ENCODE measurements at places on chromosomes 2 and 18. TPM values are rescaled to one million over a fixed set of nuclear protein-coding genes. Genes with fewer than 3 reads are reported as not detected.

- H3K4me1 ChIP-seq, result no peaks in the 10 kb centered on the region
- DNase-seq, result no peak
- peak overlapping the region; percentile 15 for H3K27ac ChIP-seq
- H3K4me3 ChIP-seq, result no peak overlapping the region
Measured at GRCh38 chr2:152611458-152612231, 105.6 kb downstream of the PRPF40A start.

- H3K4me3 ChIP-seq, result no peak overlapping the region
- H3K27ac ChIP-seq, result no peak overlapping the region
- no peaks in the 10 kb centered on the region for H3K4me1 ChIP-seq
- no peaks in the 10 kb centered on the region for H3K27me3 ChIP-seq
- no peak for DNase-seq
- no peaks in the 10 kb centered on the region for H3K36me3 ChIP-seq
Measured at GRCh38 chr18:43271593-43272432, 5.5 kb downstream of the SYT4 start.

The CIB4 gene
- not detected for total RNA-seq

GRCh38 chr2:164867779-164868397, 26.3 kb upstream of the COBLL1 start:
- DNase-seq, result no peak
- H3K27ac ChIP-seq, result no peak overlapping the region
- no peak overlapping the region for H3K4me3 ChIP-seq
- no peaks in the 10 kb centered on the region for H3K36me3 ChIP-seq
- H3K4me1 ChIP-seq, result no peaks in the 10 kb centered on the region

DNA sequence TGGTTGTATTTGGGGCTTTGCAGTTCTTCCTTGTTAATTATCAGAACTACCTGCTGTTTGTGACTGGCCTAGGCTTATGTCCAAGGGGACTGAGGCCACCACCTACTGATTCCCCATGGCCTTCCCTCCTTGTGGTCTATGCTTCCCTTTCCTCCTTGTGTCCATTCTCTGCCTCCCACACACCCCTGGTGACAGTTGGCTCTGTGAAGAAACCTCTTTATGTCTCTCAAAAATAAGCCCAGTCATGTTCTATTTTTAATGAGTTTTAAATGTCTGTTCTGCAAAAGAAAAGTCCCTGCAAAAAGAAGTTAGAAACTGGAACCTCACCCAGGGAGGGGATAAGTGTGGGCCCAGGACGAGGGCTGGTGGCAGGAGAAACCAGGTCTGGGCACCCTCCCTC, 105.0 kb downstream of the SMC6 start:
- no peak overlapping the region for H3K4me3 ChIP-seq
- no peak overlapping the region for H3K27ac ChIP-seq
- peaks cover 7% of the 10 kb centered on the region for H3K4me1 ChIP-seq
- no peaks in the 10 kb centered on the region for H3K27me3 ChIP-seq
- H3K36me3 ChIP-seq, result no peaks in the 10 kb centered on the region
- no peak for DNase-seq

DNA sequence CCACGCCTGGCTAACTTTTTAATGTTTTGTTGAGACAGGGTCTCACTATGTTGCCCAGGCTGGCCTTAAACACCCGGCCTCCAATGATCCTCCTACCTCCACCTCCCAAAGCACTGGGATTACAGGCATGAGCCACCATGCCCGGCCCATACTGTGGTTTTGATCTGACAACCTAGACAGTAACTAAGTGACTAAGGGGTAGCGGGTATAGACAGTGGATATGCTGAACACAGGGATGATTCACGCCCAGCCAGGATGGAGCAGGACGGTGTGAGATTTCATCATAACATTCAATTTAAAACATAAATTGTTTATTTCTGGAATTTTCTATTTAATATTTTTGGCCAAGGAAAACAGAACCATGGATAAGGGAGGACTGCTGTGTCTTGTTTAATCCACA, 36.0 kb upstream of the YPEL5 start:
- H3K27me3 ChIP-seq, result no peaks in the 10 kb centered on the region
- H3K36me3 ChIP-seq, result no peaks in the 10 kb centered on the region
- no peak overlapping the region for H3K27ac ChIP-seq

DNA sequence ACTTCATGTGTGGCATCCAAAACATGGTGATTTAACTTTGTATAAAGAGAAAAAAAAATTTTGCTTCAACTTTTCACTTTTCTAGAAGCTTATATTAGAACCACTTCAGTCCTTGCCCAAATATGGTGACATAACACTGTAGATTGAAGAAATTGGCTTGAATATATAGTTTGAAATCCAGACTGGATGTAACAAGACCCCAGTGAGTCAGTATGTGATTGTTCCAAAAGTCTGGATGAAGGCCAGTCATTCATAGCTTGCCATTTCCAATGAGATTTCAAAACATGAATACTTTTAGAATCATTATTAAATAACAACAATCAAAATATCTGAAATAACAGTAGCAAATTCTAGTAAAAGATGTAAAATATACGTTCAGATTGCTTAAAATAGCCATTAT, 104.8 kb upstream of the FN1 start:
- DNase-seq, result no peak
- H3K4me3 ChIP-seq, result no peak overlapping the region
- no peaks in the 10 kb centered on the region for H3K4me1 ChIP-seq
- no peak overlapping the region for H3K27ac ChIP-seq

GRCh38 chr2:65491381-65491905, 59.0 kb upstream of the SPRED2 start:
- H3K36me3 ChIP-seq, result no peaks in the 10 kb centered on the region
- H3K27ac ChIP-seq, result no peak overlapping the region
- H3K27me3 ChIP-seq, result no peaks in the 10 kb centered on the region

The RND3 gene
- 9.0 TPM for total RNA-seq

GRCh38 chr2:44120428-44120827, 48.2 kb upstream of the PPM1B start:
- no peaks in the 10 kb centered on the region for H3K27me3 ChIP-seq
- no peak overlapping the region for H3K4me3 ChIP-seq
- H3K36me3 ChIP-seq, result no peaks in the 10 kb centered on the region
- H3K27ac ChIP-seq, result no peak overlapping the region
- no peaks in the 10 kb centered on the region for H3K4me1 ChIP-seq
- no peak for DNase-seq

The RALB gene
- total RNA-seq, result 64.2 TPM

DNA sequence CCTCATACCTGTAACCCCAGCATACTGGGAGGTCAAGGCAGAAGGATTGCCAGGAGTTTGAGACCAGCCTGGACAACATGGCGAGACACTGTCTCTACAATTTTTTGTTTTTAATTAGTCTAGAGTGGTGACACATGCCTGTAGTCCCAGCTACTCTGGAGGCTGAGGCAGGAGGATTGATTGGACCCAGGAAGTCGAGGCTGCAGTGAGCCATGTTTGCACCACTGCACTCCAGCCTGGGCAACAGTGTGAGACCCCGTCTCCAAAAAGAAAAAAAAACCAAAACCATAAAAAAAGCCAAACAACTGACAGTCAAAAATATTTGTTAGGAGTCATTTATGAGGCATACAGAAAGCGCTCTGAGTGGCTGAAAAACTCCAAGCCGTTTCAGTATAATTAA, 95.5 kb downstream of the KCTD18 start:
- no peak overlapping the region for H3K4me3 ChIP-seq
- H3K36me3 ChIP-seq, result peaks cover 2% of the 10 kb centered on the region
- no peaks in the 10 kb centered on the region for H3K27me3 ChIP-seq
- no peak overlapping the region for H3K27ac ChIP-seq
- no peak for DNase-seq

DNA sequence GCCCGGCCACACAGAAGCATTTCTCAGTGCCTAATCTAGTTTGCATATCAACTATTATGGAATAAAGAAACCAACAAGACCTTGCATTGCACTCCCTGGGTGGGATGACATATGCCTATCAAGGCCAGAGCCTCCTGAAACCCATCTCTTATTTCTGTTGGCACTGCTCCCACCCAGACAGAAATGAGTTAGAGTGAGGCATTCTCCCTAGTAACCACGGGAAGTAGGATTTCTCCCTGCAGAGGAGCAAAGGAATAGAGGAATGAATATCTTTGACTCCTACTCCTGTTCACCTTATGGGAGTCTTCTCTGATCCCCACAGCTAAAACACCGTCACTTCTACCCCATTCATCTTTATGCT, 24.2 kb upstream of the SCYGR1 start:
- no peaks in the 10 kb centered on the region for H3K27me3 ChIP-seq
- no peaks in the 10 kb centered on the region for H3K36me3 ChIP-seq
- no peaks in the 10 kb centered on the region for H3K4me1 ChIP-seq

DNA sequence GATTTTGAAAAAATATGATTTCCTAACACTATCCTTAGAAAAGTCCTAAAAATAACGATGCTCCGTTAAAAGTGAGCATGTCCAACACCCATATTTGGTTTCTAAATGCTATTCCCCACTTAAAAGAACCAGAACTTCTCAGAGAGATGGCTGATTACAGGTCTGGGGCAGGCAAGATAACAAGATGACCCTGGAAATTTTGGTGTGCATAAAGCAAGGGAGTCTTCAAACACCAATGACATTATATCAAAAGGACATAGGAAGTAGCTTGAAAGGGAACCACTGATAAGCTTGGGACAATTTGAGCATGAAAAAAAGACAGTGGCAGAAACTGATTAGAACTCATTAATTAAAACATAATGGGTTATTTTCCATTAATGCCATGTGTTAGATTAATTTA, 17.9 kb downstream of the STK17B start:
- no peak overlapping the region for H3K27ac ChIP-seq
- H3K4me3 ChIP-seq, result no peak overlapping the region
- H3K27me3 ChIP-seq, result no peaks in the 10 kb centered on the region
- H3K4me1 ChIP-seq, result no peaks in the 10 kb centered on the region
- no peaks in the 10 kb centered on the region for H3K36me3 ChIP-seq

GRCh38 chr2:182913064-182913463, 46.6 kb upstream of the FRZB start:
- no peak overlapping the region for H3K27ac ChIP-seq
- H3K36me3 ChIP-seq, result peaks cover 5% of the 10 kb centered on the region
- no peak for DNase-seq
- no peaks in the 10 kb centered on the region for H3K27me3 ChIP-seq

GRCh38 chr18:7259475-7259874, 28.6 kb downstream of the LRRC30 start:
- H3K36me3 ChIP-seq, result no peaks in the 10 kb centered on the region
- peaks cover 10% of the 10 kb centered on the region for H3K4me1 ChIP-seq
- no peak overlapping the region for H3K27ac ChIP-seq
- no peak overlapping the region for H3K4me3 ChIP-seq
- no peaks in the 10 kb centered on the region for H3K27me3 ChIP-seq

The SLC19A3 gene
- 0.83 TPM for total RNA-seq

- H3K4me3 ChIP-seq, result no peak within 1 kb of the TSS
- no peak within 1 kb of the TSS for H3K27ac ChIP-seq
- DNase-seq, result peak; percentile 65
- no peaks in the 10 kb centered on the region for H3K27me3 ChIP-seq
- H3K4me1 ChIP-seq, result no peaks in the 10 kb centered on the region
- H3K36me3 ChIP-seq, result no peaks in the 10 kb centered on the region
Measured at GRCh38 chr2:102473020-102473419, at the start of gene SLC9A4. Gene SLC9A4, plus strand, starts transcription at chr2:102473226. Its CDS starts 534 bp downstream, at chr2:102473760.

- peak overlapping the region; percentile 53 for H3K27ac ChIP-seq
- no peaks in the 10 kb centered on the region for H3K36me3 ChIP-seq
- no peak for DNase-seq
- no peak overlapping the region for H3K4me3 ChIP-seq
- no peaks in the 10 kb centered on the region for H3K27me3 ChIP-seq
Measured at GRCh38 chr2:238381341-238382115, 45.2 kb upstream of the ASB1 start.

The TSPYL6 gene
- total RNA-seq, result not detected

The GKN2 gene
- not detected for total RNA-seq

DNA sequence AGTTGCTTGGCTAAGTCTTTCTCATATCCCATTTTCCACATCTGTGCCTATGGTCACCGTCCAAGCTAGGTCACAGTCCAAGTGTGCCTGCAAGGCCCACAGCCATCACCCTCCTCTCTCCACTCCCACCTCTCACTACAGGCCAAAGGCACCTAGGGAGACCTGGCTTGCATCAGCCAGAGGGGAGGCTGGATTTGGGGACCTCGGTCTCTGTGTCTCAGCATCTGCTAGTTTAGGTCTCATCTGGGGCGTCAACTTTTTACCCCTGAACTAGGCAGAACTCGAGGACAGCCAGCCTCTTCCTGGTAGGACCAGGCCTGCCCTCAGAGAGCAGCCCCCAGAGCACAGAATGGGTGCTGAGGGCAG, 217.1 kb downstream of the DYSF start:
- H3K27ac ChIP-seq, result no peak overlapping the region
- no peaks in the 10 kb centered on the region for H3K36me3 ChIP-seq
- no peaks in the 10 kb centered on the region for H3K27me3 ChIP-seq
- no peak for DNase-seq
- no peak overlapping the region for H3K4me3 ChIP-seq
- peaks cover 7% of the 10 kb centered on the region for H3K4me1 ChIP-seq

The PRSS56 gene
- not detected for total RNA-seq
